IPS-NIHi11 (cell line): ENCODE measurements at places on chromosomes 1 and 21.

DNA sequence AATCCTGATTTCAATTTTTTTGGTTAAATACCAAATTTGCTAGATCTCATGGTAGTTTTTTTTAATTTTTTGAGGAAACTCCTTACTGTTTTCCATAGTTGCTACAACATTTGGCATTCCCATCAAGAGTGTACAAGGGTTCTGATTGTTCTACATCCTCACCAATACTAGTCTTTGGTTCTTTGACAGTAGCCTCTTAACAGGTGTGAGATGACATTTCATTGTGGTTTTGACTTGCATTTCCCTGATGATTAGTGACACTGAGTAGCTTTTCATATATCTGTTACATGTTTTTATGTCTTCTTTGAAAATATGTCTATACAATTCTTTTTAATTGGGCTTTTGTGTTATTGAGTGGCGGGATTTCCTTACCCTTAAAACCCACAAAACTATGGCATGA, 20.9 kb upstream of the RGS13 start:
- no peak for DNase-seq

GRCh38 chr1:115771094-115771846, 2.8 kb upstream of the CASQ2 start:
- DNase-seq, result peak; percentile 42

DNA sequence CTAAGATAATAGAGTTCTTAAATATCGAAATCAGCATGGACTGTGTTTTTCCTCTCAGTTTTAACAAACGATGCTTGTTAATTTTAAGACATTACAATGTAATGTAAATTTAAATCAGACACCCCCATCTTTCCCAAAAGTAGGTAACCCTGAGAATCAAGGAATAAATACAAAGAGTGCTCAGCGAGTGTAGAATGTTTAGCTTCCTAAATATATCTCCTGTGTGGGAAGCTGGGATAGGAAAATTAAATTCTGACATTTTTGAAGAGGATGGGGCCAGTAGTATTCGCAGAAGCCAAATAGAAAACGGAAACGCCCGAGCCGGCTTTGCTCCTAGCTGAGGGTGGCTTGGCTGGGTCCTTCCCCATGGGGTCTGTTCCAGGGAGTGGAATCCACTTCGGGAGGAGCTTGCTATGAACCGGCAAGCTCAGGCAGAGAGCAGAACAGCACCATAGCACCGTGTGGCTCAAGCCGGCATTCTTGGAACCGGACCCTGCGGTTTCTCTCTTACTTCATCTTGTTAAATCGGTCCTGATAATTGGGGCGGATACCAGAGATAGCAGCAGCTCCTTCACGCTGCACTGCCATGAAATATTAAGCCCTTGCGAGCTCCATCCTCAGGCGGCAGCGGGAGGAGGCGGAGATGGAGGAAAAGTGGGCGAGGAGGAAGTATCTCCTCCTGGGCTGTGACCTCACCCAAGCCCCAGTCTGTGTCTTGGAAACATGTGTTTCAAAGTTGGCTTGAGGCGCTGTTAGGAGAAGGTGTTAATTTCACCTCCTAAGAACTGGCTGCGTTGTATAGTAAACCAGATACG, 24.9 kb downstream of the MAP3K7CL start:
- DNase-seq, result no peak

- DNase-seq, result no peak
Observed at GRCh38 chr21:37458669-37459276, 92.2 kb downstream of the DYRK1A start.

GRCh38 chr1:82994616-82995263, 1004.2 kb downstream of the TTLL7 start:
- no peak for DNase-seq

DNA sequence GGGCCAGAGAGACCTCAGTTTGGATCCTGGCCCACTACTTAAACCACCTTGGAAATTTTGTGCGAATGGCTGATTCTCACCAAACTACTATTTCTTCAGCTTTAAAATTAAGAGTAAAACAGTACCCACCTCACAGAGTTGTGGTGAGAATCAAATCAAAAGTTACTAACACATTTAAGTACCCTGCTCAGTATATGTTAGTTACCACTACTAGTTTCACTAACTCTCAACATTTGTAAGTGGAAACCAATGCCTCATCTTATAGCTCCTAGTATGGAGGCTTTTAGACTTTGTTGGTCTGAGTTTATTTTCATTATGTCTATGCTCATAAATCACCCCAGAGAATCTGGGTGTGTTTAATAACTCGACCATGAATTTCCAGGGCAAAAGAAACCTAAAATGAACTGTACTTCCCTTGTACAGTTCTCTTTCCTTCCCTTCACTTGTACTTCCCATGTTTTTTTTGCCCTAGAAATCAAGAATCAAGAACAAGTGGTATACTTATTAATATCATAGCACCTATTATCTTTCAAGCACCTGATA, 11.6 kb upstream of the SERBP1 start:
- DNase-seq, result no peak

DNA sequence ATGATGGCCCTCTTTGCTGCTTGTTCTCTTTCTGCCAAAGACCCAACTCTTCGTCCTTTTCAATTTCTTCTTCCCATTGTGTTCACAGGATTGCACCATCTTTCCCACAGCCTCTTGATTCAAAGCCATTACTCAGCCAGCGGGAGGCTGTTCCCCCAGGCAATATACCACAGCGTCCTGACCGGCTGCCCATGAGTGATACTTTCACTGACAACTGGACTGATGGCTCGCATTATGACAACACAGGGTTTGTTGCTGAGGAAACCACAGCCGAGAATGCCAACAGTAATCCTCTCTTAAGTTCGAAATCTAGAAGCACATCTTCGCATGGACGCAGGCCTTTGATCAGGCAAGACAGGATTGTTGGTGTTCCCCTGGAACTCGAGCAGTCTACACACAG, 167.4 kb downstream of the LRRC40 start:
- no peak for DNase-seq

- DNase-seq, result no peak
Observed at GRCh38 chr1:205373022-205373797, 16.5 kb upstream of the KLHDC8A start.

GRCh38 chr1:201119206-201120197, 7.3 kb upstream of the CACNA1S start:
- peak; percentile 76 for DNase-seq

DNA sequence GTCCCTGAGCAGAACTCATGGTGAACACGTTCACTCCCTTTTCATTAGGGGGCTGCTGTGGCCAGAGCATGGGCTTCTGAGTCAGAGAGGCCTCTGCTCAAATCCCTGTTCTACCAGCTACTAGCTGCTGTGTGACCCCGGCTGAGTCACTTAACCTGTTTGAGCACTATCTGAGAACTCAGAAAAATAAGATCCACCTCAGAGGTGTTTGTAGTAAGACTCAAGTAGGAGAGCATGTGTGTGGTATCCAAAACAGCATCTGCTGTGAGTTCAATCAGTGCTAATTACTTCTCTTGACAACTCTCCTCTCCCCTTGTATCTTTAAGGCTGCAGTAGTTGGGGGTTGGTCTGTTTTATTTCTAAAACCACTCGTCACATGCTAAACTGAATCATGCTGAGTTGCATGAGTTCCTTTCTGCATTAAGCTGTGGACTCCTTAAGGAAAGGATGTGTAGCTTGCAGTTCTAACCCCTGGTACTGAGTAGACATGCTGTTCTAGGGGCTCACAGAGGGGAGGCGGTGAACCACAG, 39.7 kb upstream of the JUN start:
- peak; percentile 5 for DNase-seq

DNA sequence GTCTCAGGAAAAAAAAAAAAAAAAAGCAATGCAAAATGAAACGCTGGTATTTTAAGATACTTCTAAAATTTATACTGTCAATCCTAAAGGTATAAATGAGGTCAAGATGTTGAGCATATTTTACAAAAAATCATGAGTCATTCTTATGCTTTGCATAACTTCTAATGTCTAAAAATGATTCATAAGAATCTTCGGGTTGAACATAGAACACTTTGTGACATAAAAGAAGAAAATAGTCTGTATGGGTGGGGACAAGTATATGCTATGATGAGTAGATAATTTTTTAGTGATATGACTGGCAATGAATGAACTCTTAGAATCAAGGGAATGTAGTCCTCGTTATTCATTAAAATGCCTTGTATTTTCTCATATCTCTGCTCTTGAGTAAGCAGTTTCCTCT, 416.9 kb upstream of the USP24 start:
- DNase-seq, result no peak

- no peak for DNase-seq
Observed at GRCh38 chr1:209493559-209493958, 90.0 kb upstream of the CAMK1G start.

GRCh38 chr1:164569866-164570265, 10.9 kb downstream of the PBX1 start:
- no peak for DNase-seq

GRCh38 chr1:44808063-44808937, at the start of gene BTBD19:
BTBD19 (plus strand) TSS chr1:44808523; CDS start chr1:44808821, 298 bp downstream.
- peak; percentile 85 for DNase-seq

DNA sequence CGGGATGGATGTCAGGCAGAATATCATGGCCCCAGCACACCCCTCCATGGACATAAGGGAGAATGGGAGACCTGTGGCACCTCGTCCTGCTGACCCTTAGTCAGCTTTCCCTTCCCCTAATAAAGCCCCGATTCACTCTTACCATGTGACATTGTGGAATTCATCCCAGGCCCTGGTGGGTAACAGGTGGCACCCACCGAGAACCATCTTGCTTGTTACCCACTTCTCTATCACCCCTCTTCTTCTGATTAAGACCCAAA, 32.9 kb downstream of the CSMD2 start:
- no peak for DNase-seq

DNA sequence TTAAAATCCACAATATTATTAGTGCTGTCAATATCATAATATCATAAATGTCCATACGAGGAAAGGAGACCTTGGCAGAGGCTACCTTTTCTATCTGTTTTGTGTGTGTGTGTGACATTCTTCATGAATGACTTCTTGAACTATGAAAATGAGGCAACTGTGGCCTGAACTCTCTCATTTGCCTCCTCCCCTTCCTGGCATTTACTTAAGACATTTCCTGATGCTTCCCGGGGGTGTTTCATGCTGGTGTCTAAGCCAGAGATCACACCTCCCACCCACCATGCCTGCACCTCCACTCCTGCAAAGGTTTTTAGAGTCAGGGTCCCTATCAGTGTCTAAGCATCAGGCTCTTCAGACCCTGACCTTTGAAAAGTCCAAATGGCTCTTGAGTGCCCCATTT, 420.9 kb downstream of the KIF26B start:
- no peak for DNase-seq

GRCh38 chr1:156213644-156213966, 798 bp downstream of the PMF1 start:
- peak; percentile 41 for DNase-seq

- DNase-seq, result no peak
Observed at GRCh38 chr1:205301842-205302588, 19.5 kb downstream of the NUAK2 start.

- DNase-seq, result no peak
Observed at GRCh38 chr1:66984491-66984890, 59.7 kb downstream of the MIER1 start.

GRCh38 chr1:59509341-59509875, 212.5 kb downstream of the FGGY start:
- no peak for DNase-seq

- DNase-seq, result peak; percentile 41
Observed at GRCh38 chr1:245216366-245217115, 61.8 kb downstream of the KIF26B start.

GRCh38 chr1:91751275-91751674, 134.7 kb downstream of the TGFBR3 start:
- no peak for DNase-seq

DNA sequence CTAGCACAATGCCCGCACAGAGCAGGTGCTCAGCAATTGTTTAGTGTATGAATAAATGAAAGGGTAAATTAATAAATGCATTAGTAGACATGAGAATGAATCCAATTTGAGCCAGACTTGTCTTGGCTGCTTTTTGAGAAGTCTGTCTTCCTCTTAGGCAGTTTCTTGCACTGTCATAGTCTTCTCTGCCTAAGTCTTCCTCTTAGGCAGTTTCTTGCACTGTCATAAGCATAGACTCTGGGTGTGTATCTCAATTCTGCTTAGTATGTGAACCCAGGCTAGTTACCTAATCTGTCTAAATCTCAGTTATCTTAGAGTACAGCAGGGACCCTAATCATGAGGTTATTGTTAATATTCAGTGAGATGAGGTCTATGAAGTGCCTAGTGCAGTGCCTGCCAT, 27.2 kb downstream of the NHLH2 start:
- DNase-seq, result no peak

GRCh38 chr1:59560807-59561450, 253.8 kb upstream of the HOOK1 start:
- no peak for DNase-seq

DNA sequence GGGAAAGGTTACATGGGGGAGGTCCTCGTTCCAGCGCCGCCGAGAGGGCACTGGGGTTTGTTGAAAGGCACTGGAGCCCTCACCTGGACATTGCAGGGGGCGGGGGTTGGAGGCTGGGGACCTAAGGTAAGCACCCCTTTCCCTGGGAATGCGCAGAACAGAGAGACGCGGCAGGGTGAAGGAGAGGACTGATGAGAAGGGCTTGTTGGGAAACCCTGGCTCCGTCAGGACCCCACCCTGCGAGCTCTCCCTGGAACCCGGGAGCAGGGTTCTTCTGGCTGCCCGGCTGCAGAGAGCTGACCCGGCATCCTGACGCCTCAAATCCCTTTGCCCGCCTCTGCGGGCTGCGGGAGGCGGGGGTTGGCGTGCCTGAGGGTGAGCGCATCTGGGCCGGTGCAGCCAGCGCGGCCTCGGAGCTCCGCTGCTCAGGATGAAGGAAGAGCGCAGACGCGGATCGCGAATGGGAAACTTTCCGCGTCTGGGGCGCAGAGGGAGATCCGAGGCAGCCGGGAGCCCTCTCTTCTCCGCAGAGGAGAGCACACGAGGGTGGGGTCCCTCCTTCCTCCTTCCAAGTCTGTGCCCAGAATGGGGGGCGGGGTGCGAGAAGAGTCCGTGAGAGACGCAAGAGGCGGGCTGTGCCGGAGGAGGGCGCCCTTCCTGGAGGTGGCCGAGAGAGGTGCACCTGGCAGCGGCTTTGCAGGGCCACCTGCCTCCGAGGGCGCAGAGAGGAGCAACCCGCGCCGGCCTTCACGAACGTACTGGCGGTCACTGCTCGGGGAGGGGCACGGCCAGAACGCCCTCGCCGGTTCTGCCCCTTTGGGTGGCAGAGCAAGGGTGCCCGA, 2.4 kb downstream of the IGSF21 start:
- DNase-seq, result peak; percentile 84

DNA sequence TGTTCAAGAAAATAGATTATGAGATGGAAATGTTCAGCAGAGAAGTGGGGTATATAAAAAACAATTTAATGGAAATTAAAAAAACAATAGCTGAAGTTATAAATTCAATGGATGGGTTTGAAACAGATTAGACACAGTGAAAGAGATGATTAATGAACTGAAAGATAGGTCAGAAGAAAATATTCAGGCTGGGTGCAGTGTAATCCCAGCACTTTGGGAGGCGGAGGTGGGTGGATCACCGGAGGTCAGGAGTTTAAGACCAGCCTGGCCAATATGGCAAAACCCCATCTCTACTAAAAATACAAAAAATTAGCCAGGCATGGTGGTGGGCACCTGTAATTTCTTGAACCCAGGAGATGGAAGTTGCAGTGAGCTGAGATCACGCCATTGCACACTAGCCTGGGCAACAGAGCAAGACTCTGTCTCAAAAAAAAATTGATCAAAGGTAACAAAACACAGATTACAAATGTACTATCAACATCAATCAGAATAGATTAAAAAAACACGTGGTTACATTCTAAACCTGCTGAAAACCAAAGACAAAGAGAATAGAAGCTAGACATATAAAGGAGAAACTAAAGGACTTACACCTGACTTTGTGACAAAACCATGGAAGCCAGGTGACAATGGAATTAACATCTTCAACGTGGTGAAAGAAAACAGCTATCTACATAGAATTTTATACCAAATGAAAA, 4.8 kb upstream of the SUMO3 start:
- no peak for DNase-seq
